ENCODE measurements at places on chromosomes 2 and 18. TPM values are rescaled to one million over a fixed set of nuclear protein-coding genes. Genes with fewer than 3 reads are reported as not detected.

- H3K27ac ChIP-seq, result no peak overlapping the region
- peaks cover 6% of the 10 kb centered on the region for H3K27me3 ChIP-seq
- no peak for DNase-seq
- no peaks in the 10 kb centered on the region for H3K4me1 ChIP-seq
- H3K36me3 ChIP-seq, result no peaks in the 10 kb centered on the region
These were observed 832.3 kb upstream of the ID2 start for GRCh38 chr2:7849531-7849930.

DNA sequence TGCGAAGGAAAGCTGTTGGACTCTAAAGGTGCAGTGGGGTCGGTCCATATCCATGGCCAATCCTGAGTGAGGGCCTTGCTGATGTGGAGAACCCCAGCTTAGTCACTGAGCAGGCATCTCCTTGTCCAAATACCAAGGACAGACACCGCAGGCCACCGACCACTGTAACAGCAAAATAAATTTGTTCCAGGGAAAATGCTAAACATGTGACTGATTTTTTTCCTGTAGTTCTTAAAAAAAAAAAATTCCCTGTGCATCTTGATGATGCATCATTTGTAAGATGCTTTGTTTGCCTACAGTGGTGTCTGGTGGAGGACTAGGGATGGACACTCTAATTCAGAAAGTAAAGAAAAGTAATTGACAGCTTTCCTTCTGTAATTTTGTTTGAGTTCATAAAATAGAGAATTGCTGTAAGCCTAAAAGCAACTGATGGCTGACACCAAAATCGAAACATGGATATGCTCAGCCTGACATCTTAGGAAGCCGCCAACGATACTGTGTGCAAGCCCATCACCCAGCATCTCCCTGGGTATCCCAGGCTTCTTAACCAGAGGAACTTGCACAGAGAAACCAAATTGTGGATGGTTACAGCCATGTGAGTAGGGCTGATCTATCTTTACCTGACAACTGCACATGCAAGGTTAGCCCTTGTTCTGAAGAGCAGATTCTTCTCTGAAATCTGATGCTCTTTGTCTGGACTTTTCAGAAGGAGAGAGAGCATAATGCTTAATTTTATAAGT, 188.6 kb downstream of the ARL4C start:
- H3K27me3 ChIP-seq, result peaks cover 7% of the 10 kb centered on the region
- no peak overlapping the region for H3K4me3 ChIP-seq
- no peaks in the 10 kb centered on the region for H3K36me3 ChIP-seq
- peaks cover 26% of the 10 kb centered on the region for H3K4me1 ChIP-seq

- H3K27ac ChIP-seq, result no peak overlapping the region
- H3K27me3 ChIP-seq, result no peaks in the 10 kb centered on the region
- H3K4me3 ChIP-seq, result no peak overlapping the region
- H3K36me3 ChIP-seq, result no peaks in the 10 kb centered on the region
- H3K4me1 ChIP-seq, result no peaks in the 10 kb centered on the region
These were observed 19.5 kb upstream of the TFPI start for GRCh38 chr2:187573722-187574121.

DNA sequence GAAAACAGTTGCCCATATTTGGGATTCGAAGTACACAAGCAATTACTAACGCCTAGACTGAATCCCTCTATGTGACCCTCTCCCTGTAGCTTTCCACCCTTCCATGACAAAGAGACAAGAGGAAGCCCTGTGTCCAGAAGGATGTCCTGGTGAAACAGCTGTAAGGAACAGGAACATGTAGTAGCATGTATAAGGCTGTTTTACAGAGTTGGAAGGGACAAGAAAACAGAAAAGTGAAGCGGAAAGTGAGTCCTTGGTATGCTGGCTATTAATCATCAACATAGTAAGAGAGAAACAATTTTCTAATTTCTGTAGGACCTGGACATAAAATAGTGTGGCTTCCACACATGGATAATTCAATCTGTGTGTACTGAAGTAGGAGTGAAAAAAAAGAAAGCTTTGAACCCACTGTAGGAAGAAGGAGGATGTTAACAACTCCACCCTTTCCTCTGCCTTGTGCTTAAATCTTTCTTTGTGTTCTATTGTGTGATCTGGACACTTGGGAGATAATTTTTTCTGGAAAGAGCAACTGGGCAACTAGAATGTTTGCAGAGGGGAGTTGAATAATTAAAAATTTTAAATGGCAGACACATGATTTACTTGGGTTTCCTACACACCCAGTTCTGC, 162.3 kb upstream of the ZSWIM2 start:
- H3K27ac ChIP-seq, result no peak overlapping the region
- no peak overlapping the region for H3K4me3 ChIP-seq
- H3K36me3 ChIP-seq, result no peaks in the 10 kb centered on the region

- no peaks in the 10 kb centered on the region for H3K36me3 ChIP-seq
- no peak overlapping the region for H3K27ac ChIP-seq
- H3K27me3 ChIP-seq, result no peaks in the 10 kb centered on the region
- H3K4me3 ChIP-seq, result no peak overlapping the region
These were observed 143.0 kb upstream of the MYCN start for GRCh38 chr2:15797231-15797938.

DNA sequence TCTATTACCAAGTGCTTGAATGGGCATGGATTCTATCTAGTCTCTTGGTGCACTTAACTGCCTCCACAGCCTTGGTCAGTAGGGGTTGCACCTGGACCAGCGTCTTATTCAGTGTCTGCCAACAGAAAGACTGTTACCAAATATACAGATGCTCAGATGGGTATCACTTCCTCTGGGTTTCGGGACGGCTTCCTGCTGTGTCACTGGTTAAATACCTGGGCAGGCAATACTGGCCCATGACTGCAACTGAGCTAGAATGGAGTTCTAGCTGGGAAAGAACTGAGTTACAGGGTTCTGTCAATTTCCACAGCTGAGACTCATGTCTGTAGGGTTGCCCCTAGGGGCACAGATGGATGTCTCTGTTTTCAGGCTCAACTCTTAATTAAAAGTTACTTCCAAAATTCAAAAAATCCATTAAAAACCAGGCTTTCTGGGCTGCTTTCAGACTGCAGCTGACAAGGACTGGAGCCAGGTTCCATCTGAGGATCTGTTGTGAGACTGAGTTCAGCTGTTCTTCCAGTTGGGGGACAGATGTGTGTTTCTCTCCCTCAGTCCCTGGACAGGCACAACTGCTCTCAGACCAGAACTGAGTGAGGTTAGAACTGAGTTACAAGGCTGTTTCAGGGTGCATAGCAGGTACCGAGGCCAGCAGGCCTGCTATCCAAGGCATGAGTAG, 789.6 kb upstream of the SLC8A1 start:
- H3K4me3 ChIP-seq, result no peak overlapping the region
- no peak overlapping the region for H3K27ac ChIP-seq
- H3K27me3 ChIP-seq, result no peaks in the 10 kb centered on the region
- DNase-seq, result no peak

- no peak overlapping the region for H3K4me3 ChIP-seq
- H3K36me3 ChIP-seq, result no peaks in the 10 kb centered on the region
- H3K27me3 ChIP-seq, result no peaks in the 10 kb centered on the region
- H3K27ac ChIP-seq, result no peak overlapping the region
- H3K4me1 ChIP-seq, result no peaks in the 10 kb centered on the region
These were observed 966 bp upstream of the OXER1 start for GRCh38 chr2:42764901-42765300.

DNA sequence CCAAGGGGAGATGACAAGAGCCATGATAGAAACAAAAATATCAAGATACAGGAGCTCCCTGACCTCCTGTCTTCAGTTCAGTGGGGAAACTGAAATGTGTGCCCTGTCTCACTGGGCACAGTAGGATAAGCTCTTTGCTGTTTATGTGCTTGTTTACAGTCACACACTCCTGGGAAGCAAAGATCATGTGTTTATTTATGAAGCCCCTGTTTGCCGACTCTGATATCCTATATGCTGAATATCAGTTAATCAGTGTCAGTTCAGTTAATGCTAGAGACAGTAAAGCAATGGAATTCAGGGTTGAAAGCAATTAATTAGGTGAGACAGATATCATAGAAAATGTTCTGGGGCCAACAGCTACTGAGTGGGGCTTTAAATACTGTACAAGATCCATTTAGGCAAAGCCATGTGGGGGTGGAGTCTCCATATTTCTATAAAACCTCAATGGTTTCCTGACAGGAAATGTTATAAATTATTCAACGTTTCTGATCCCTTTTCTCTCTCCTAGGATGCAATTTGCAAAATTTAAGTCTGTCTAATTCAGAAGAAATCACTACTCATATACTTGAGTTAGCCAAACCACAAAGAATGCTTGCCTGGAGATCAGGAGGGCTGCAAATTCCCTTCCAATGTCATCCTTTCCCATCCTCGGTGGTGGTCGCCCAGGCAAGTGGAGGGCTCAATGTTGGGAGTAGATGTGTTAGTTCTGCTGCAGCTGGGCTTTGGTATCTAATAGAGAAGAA, 551.3 kb downstream of the CMPK2 start:
- peaks cover 6% of the 10 kb centered on the region for H3K27me3 ChIP-seq
- H3K36me3 ChIP-seq, result no peaks in the 10 kb centered on the region
- H3K27ac ChIP-seq, result no peak overlapping the region
- no peak for DNase-seq
- H3K4me3 ChIP-seq, result no peak overlapping the region
- peaks cover 13% of the 10 kb centered on the region for H3K4me1 ChIP-seq

- H3K4me1 ChIP-seq, result no peaks in the 10 kb centered on the region
- H3K4me3 ChIP-seq, result no peak overlapping the region
- DNase-seq, result no peak
- H3K36me3 ChIP-seq, result no peaks in the 10 kb centered on the region
- no peaks in the 10 kb centered on the region for H3K27me3 ChIP-seq
These were observed 96.8 kb upstream of the FZD7 start for GRCh38 chr2:201936817-201937216.

- no peaks in the 10 kb centered on the region for H3K27me3 ChIP-seq
- no peaks in the 10 kb centered on the region for H3K4me1 ChIP-seq
- H3K36me3 ChIP-seq, result no peaks in the 10 kb centered on the region
- no peak overlapping the region for H3K27ac ChIP-seq
- DNase-seq, result no peak
These were observed 670.7 kb downstream of the ERBB4 start for GRCh38 chr2:211867845-211868451.

GRCh38 chr2:190376083-190376482, 32.1 kb upstream of the MFSD6 start:
- H3K36me3 ChIP-seq, result no peaks in the 10 kb centered on the region
- H3K27ac ChIP-seq, result no peak overlapping the region
- H3K4me3 ChIP-seq, result no peak overlapping the region
- H3K27me3 ChIP-seq, result no peaks in the 10 kb centered on the region
- no peaks in the 10 kb centered on the region for H3K4me1 ChIP-seq

- H3K4me1 ChIP-seq, result peaks cover 18% of the 10 kb centered on the region
- peaks cover 15% of the 10 kb centered on the region for H3K27me3 ChIP-seq
- H3K36me3 ChIP-seq, result no peaks in the 10 kb centered on the region
- no peak overlapping the region for H3K4me3 ChIP-seq
These were observed 51.9 kb downstream of the EPAS1 start for GRCh38 chr2:46349115-46349547.

GRCh38 chr2:154259030-154259429, 387.3 kb downstream of the GALNT13 start:
- H3K4me1 ChIP-seq, result no peaks in the 10 kb centered on the region
- no peaks in the 10 kb centered on the region for H3K27me3 ChIP-seq
- no peak overlapping the region for H3K27ac ChIP-seq
- H3K36me3 ChIP-seq, result no peaks in the 10 kb centered on the region
- no peak for DNase-seq

DNA sequence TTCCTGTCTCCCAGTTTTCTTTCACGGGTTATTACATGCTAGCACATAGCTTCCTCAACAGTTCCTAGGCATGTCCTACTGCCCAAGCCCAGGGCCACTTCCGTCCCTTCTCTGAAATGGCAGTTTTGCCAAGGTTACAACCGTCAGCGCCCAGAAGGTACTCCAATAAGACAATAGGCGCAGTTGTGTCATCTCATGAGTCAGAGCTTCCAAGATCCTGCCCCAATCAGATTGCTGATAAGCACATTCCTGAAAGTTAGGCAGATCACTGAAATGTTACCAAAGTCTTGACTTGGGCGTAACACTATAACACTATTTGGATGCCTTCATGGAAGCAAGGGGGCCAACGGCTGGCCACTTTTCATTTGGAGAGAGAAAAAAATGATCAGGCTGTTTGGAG, 34.2 kb downstream of the GKN2 start:
- DNase-seq, result no peak
- no peaks in the 10 kb centered on the region for H3K36me3 ChIP-seq
- H3K27ac ChIP-seq, result no peak overlapping the region
- H3K4me3 ChIP-seq, result no peak overlapping the region
- no peaks in the 10 kb centered on the region for H3K4me1 ChIP-seq
- H3K27me3 ChIP-seq, result no peaks in the 10 kb centered on the region

DNA sequence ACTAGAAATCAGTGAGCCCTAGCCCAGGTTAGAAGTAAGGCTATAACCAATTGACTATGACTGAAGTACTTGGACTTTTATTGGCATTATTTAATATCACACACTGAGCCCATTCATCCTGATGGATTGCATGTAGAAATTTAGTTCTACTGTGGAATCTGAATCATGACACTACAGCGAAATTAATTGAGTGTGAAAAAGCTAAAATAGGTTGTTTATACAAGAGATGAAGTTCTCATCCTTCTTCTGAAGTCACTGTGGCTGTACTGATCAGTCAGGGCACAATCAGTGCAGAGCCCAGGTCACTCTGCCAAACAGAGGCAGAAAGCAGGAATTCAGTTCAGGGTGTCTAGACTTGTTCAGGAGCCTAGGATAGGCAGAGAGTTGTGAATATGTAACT, 158.9 kb downstream of the BABAM2 start:
- no peak overlapping the region for H3K4me3 ChIP-seq
- no peaks in the 10 kb centered on the region for H3K4me1 ChIP-seq
- no peaks in the 10 kb centered on the region for H3K27me3 ChIP-seq
- no peak overlapping the region for H3K27ac ChIP-seq
- DNase-seq, result no peak
- peaks cover 2% of the 10 kb centered on the region for H3K36me3 ChIP-seq

DNA sequence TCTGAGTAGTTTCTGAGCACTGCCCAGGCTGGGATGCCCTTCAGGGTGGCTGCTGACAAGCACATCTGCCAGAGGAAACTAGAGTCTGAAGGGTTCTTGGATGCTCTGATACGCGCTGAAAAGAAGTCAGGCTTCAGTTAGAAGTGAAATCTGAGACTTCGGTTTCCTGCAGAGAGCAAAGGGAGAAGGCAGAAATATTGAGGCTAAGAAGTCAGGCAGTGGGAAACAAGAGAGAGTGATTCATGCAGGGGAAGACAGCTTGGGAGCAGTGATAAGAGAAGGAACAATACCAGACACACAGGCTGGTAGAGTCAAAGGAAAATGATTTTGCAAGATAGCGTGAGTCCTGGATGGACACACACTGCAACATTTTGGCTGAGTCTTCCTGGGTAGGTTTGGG, 51.0 kb upstream of the BOD1L2 start:
- no peak for DNase-seq
- no peak overlapping the region for H3K4me3 ChIP-seq
- H3K27me3 ChIP-seq, result no peaks in the 10 kb centered on the region
- no peaks in the 10 kb centered on the region for H3K4me1 ChIP-seq

- H3K27ac ChIP-seq, result no peak overlapping the region
- no peaks in the 10 kb centered on the region for H3K4me1 ChIP-seq
- no peaks in the 10 kb centered on the region for H3K36me3 ChIP-seq
- no peaks in the 10 kb centered on the region for H3K27me3 ChIP-seq
These were observed 413.7 kb upstream of the FAM98A start for GRCh38 chr2:34012715-34013302.

DSC2 gene
- not detected for total RNA-seq

RGPD4 gene
- not detected for total RNA-seq

LIMS4 gene
- 0.47 TPM for total RNA-seq

TXNDC2 gene
- 0.73 TPM for total RNA-seq
